ENCODE measurements at places on chromosomes 3 and 15.

DNA sequence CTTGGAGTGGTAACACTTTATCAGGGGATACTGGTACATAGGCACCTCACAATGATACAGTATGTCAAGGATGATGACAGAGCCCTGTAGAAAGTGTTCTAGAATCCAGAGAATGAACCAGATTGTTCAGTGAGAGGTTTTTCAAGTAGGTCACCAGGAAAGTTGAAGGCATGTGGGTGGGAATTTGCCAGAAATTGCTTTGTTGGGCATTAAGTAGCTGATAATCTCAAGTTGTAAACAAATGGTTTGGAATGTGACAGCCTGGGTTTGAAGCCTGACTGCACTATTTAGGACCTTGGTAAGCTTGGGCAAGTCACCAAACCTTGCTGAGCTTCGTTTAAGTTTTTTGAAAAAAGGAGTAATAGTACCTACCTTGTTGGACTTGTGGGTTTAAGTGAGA, 12.5 kb downstream of the SLC35G2 start:
- no peak for DNase-seq

GRCh38 chr3:57977818-57978235, 30.4 kb upstream of the FLNB start:
- no peak for DNase-seq

DNA sequence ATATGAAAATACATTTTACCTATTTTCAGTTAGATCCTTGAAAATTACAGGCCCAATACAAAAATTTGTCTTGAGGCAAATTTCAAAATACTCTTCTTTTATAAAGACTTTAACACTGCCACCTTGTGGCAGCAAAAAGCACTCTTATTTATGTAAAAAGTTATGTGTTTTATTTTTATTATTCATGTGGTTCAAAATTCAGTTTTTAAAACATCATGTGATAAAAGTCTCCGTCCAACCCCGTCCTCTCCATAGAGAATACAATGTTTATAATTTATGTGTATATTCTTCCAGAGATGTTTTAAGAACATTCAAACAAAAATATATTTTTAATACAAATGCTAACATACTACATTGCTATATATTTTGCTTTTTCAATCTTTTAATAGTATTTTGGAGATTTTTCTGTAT, 36.9 kb upstream of the TRIM59 start:
- peak; percentile 44 for DNase-seq

DNA sequence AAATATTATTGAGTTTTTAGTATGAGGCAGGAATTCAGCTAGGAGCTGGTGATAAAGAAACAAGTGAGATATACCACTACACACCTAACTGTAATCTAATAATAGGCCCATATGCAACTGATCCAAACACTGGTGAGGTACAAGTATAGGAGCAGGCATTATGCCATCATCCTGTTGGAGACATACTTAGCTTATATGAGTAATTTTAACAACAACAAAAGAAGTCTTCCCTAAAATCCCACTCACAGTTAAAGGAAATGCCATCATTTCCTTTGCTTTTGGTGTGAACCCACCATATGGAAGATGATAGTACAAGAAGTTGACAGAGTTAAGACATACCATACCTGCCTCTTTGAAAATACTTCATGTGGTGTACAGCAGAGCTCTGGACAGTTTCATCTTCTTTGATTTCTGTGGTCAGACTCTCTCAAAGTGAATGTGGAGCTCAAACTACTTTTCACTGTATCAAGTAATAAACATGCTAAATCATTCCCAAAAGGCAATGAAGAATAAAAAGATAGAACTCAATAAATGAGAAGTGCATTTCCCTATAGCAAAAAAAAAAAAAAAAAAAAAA, 85.5 kb downstream of the CD200R1L start:
- no peak for DNase-seq

DNA sequence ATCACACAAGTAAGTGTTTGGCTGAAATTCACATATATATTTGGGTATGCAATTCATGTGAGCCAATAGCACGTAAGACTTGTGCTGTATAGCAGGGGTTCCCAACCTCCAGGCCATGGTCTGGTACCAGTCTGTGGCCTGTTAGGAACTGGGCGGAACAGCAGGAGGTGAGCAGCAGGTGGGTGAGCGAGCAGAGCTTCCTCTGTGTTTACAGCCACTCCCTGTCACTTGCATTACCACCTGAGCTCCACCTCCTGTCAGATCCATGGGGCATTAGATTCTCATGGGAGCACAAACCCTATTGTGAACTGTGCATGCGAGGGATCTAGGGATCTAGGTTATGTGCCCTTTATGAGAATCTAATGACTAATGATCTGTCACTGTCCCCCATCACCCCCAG, 59.7 kb downstream of the MAP3K13 start:
- no peak for DNase-seq

DNA sequence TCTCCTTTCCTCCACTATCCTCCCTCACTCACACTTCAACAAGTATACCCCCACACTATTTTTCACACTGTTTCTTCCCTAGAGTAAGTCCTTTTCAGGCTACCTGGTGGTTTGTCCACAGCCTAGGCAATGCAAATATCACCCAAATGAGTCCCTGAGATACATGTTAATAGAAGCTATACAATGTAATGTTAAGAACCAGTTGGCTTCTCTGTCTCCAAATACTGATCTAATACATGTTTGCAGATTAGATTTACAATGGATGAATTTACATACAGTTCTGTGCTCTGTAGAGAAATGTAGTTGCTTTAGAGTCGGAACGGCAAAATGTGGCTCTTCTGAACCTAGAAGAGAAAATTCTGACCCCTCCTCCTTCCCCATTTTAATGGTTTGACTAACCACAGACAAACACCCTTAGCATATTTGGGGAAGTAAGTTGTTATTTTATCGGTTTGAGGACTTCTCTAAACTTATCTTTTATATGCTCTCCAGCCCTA, 63.6 kb upstream of the MBNL1 start:
- no peak for DNase-seq

GRCh38 chr3:66398228-66399025, 102.4 kb downstream of the LRIG1 start:
- no peak for DNase-seq

DNA sequence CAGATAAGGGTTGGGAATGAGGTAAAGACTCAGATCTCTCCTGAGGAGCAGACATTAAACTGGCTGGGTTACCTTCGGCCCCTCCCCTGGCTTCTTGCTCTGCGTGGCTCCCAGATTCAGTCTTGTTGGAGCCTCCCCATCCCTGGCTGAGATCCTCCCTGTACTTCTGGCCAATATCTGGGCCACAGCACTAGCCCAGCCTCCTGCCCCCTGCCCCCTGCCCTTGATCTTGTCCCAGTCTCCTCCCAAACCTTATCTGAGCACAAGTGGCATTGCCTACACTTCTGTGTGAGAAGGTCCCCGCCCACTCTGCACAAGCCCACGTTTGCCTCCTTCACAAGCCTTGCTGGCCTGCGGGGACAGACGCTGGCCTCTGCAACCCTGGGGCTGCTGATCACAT, 16.8 kb downstream of the PLA2G4F start:
- DNase-seq = no peak
